ENCODE measurements at places on chromosomes 11 and 22. TPM values are rescaled to one million over a fixed set of nuclear protein-coding genes. Genes with fewer than 3 reads are reported as not detected.

Gene MN1
- 0.37 TPM for total RNA-seq

Gene PTPRJ
- total RNA-seq = 11.9 TPM

Gene MMP3
- 19.5 TPM for total RNA-seq

Gene ADAMTS15
- total RNA-seq = 0.03 TPM

Gene OR5A1
- not detected for total RNA-seq

Gene CRYBB2
- not detected for total RNA-seq

Gene DEFB131B
- not detected for total RNA-seq

Gene SUSD2
- total RNA-seq = 0.17 TPM

Gene TTLL8
- total RNA-seq = not detected

Gene TMEM86A
- total RNA-seq = 1.3 TPM

Gene MAPK8IP1
- total RNA-seq = 21.2 TPM

- DNase-seq = no peak
Observed at GRCh38 chr22:25382762-25383161, 163.3 kb downstream of the CRYBB2 start.

GRCh38 chr11:124762105-124762623 lies at the start of gene ESAM:
ESAM (minus strand) TSS chr11:124762290; CDS start chr11:124762154, 136 bp downstream.
- no peak for DNase-seq

DNA sequence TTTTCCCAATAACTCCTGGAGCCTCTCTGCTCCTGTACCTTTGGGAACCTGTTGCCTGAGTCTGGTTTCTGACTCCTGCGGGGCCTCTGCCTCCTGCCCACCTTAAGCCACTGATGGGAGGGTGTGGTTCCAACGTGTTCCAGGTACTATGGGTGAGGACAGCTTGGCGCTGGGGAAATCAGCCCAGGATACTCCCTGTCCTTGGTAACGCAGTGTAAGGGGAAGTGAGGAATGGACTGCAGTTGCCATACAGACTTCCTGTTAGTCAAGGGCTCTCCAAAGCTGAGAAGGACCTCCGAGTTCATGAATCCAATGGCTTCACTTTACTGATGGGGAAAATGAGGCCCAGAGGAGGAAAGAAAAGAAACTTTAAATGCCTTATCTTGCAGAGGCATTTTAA lies 1.2 kb upstream of the MARK2 start:
- DNase-seq = no peak

DNA sequence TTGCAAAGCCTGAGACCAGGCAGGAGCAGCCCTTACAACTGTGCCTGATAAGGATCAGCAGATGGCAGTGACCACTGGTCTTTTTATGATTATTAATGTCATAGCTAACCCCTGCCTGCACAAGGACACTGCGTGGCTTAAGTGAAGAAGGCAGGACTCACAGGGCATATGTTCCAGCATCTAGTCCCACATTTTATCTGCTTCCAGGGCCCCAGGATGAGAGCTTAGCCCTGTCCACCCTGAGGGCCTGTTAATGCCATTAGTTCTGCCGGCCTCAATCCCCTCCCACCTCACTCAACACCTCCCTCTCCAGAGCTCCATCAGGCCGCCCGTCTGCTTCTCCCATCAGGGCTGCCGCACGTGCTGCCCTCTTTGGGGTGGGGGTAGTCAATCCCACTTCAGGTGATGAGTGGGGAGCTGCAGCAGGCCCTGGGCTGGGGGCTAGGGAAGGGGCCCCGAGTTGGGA lies 33.1 kb upstream of the TSPAN18 start:
- DNase-seq = no peak

GRCh38 chr11:104661471-104661870 lies 236.8 kb downstream of the CASP12 start:
- DNase-seq = no peak

DNA sequence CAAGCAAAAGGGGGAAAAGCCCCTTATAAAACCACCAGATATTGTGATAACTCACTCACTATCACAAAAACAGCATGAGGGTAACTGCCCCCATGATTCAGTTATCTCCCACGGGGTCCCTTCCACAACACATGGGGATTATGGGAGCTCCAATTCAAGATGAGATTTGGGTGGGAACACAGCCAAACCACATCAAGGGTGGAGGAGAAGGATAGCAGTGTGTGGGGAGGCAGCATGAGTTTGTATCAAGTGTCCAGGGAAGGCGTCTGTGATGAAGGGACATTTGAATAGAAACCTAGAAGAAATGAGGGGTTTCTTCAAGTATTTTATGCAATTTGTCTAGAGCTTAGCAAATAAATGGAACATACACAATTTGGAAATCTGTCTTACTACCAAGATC lies 98.2 kb downstream of the SLC1A2 start:
- no peak for DNase-seq

GRCh38 chr11:126862664-126863243 lies 137.8 kb downstream of the KIRREL3 start:
- DNase-seq = peak; percentile 34

DNA sequence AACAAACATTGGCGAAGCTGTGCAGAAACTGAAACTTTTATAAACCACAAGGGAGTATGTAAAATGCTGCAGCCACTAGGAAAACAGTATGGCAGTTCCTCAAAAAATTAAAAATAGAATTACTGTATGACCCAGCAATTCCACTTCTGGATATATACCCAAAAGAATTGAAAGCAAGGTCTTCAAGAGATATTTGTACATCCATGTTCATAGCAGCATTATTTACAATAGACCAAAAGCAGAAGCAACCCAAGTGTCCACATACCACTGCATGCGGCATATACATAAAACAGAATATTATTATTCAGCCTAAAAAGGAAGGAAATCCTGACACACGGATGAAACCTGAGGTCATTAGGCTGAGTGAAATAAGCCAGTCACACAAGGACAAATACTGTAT lies 85.8 kb downstream of the RELT start:
- DNase-seq = no peak

DNA sequence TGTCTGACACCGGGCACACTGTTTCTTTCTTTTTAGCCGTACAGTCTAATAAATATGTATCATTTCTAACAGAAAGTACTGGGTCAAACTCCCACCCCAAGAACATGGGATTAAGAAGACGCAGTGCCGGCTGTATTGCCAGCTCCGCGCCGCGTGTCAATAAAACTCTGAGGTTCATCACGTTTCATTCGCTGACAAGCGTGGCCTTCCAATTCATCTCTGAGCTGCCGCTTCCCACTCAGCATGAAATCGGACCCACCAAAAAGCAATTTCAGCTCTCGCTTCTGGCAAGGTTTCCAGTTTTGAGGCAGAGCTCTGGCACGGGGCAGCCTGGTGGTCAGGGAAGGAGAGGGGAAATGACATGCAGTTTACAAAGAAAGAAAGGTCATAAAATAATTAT lies 819.8 kb downstream of the OPCML start:
- DNase-seq = no peak

- no peak for DNase-seq
Observed at GRCh38 chr22:38753948-38754750, 1.6 kb downstream of the SUN2 start.

GRCh38 chr11:63761931-63762653 lies 6.5 kb downstream of the ZFTA start:
- DNase-seq = no peak

DNA sequence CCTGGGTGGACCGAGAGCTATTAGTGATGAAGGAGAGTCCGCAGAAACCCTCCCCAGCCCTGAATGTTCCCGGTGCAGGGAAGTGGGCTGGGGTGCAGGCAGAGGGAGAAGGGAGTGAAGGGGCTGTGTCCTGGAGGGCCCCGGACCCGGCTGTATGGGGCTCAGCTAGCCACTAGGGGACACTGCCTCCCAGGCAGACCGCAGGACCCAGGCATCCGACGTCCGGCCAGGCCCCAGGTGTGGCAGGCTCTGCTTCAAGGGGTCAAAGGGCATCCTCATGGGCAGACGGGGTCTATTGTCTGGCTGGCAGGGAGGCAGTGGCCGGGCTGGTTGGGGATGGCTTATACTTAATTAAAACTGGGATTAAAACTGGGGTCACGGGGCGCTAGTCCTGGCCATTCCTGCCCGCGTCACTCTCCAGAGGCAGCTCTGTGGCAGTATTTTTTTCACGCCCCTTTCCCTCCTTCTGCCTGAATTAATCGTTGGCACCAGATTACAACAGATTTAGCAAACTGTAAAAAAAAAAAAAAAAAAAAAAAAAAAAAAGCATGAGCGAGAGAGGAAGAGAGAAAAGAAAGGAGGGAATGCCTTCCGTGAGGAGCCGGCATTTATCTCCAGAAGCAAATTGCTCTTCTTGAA lies 5.1 kb downstream of the FLRT1 start:
- DNase-seq = no peak

- peak; percentile 87 for DNase-seq
Observed at GRCh38 chr11:26621132-26621531, 49.1 kb upstream of the MUC15 start.

- DNase-seq = peak; percentile 88
Observed at GRCh38 chr11:66967670-66968425, 7.3 kb upstream of the C11orf86 start.

GRCh38 chr11:131462622-131463021 lies 92.2 kb downstream of the NTM start:
- DNase-seq = no peak

DNA sequence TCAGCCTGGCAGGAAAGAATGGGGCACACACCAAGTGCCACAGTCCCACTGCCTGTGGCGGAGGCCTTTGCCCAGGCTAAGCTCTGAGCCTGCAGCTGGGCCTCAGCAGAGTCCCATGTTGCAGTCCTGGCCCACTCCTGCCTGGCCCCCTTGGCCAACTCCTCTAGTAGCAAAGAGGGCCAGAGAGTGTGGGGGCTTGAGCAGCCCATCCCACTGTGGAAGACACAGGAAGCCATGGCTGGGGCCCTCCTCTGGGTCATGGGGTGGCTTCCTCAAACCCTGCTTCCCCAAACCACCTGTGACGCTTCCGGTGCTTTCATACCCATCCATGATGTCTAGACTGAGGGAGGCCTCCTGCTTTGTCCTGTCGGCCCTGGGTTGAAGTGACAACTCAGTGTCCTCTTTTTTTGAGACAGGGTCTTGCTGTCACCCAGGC lies 5.8 kb downstream of the RPS19BP1 start:
- peak; percentile 42 for DNase-seq

GRCh38 chr11:71437879-71438278 lies 10.3 kb downstream of the DHCR7 start:
- DNase-seq = no peak

GRCh38 chr11:27838674-27839073 lies 138.4 kb upstream of the BDNF start:
- DNase-seq = no peak

GRCh38 chr22:38713921-38714320 lies 8.2 kb downstream of the GTPBP1 start:
- no peak for DNase-seq

DNA sequence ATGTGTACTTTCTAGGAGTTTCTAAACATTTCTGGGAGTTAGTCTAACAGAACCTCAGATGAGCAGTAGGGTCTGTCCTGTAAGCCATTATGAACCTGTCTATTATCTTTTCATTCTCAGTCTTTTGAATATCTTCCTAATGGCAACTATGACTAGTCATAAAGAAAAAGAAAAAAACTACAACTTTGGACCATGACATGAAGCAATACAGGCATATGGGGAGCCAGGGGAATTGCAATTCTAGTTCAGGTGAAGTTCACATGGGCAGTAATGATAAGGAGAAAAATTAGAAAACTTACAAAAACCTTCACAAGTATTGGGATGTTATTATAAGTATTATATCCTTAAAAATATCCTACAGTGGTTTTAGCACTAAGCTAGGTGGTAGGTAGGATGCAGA lies 649.0 kb upstream of the ANO5 start:
- DNase-seq = no peak

- DNase-seq = no peak
Observed at GRCh38 chr11:125873881-125874555, 13.4 kb upstream of the HYLS1 start.

DNA sequence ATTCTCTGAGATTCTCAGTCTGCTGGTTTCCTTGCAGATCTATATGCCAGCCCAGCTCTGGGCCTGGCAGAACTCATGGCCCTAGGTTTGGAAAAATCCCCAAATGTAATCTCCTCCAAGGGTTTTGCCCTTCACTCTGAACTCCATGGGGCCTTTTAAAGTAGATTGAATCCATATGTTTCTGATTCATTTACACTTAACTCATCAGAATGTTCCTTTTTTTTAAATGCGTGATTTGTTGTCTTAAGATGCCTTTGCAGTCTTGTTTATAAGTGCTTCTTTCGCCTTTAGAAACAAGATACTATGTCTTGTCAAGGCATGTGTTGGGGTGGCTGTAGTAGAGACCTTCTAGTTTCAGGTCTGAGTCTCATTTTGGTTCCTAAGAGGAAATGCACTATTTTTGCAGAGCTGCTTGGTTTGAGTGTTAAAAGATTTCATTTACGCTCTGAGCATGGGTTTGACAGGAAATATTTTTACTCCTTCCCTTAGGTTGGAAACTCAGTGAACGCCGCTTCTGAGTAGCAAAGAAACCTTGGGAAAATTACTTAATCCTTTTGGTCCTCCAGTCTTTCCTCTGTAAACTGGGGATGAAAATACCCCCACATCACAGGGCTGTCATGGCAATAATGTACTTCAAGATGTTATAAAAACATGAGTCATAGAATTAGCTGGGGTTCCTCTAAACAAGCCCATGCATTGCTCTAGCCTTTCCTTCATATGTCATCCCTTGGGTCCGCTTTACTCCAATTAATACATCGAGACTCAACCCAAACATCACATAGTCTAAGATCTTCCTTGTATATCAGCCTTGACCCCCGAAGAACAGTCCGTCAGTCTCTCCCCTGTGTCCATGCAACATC lies 83.5 kb downstream of the SNX19 start:
- no peak for DNase-seq

DNA sequence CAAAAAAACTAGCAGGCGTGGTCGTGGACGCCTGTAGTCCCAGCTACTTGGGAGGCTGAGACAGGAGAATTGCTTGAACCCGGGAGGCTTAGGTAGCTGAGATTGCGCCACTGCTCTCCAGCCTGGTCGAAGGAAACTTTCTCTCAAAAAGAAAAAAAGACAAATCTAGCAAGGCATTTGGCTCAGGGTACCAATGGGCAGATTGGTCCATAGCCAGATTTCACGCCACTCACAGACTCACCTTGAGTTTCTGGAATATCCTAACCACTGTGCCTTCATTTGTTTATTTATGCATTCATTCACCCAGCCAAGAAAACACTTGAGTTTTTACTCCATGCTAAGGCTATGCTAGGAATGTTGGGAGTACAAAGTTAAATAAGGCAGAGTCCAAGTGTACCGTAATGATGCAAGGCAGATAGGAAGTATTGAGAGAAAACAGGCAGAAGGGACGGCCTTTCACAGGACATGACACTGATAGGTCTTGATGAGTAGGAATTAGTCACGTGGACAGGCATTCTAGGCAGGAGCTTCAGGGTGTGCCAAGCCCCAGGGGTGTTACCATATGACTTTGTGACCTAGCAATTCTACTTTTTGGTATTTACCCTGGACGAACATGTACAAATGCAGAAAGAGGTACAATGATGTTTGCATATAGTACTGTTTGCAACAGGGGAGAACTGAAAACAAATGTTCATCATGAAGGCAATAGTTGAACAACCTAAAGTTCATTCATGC lies 3.0 kb upstream of the PACSIN3 start:
- peak; percentile 64 for DNase-seq

DNA sequence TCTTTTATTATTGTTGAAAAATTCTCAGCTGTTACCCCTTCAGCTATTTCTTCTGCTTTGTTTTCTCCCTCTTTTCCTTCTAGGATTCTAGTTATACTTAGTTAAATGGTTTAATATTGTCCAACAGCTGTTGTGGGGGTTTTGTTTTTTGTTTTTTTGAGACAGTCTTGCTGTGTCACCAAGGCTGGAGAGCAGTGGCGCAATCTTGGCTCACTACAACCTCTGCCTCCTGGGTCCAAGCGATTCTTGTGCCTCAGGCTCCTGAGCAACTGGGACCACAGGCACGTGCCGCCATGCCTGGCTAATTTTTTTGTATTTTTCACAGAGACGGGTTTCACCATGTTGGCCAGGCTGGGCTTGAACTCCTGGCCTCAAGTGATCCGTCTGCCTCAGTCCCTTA lies 12.7 kb downstream of the SDHAF2 start:
- DNase-seq = no peak

Measured in HT1080 (cell line).